Stimulated activated CD8-positive, alpha-beta memory T cell treated with anti-CD3 and anti-CD28 coated beads, Interleukin-4, amount 100 ng/mL, for 24 hours (primary cell): ENCODE measurements at places on chromosomes 16 and 17.

DNA sequence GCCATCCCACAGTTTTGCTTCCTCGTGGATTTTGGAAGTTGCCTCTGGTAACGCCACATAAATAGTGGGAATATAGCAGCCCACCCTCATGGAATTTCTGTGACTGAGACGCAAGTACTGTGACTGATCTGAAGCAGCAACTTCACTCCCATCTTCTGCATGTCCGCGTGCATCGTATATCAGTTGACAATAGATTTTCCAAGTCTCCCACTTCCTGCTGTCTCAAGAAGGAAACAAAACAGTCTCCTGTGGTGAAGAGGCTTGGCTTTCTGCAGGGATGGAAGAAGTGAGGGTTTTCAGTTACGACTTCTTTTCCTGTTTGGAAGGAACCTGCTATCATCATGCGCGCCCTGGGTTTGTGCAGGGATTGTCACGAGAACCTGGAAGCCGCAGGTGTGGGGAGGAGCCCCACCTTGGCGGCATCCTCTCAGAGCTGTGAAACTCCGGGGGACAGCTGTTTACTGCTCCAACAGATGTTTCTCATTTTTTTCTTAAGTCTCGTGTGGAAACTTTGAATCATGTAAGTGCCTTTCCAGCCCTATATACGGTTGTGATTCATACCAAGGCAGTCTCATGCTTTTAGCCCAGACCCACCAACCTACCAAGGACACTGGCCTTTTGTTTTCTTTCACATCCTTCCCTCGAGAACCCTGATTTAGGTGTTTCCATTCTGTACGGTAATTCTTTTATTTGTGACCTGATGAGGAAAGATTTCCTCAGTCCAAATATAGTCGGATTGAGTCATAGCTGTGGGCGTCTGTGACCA is 57.5 kb downstream of the WIPI1 start:
- DNase-seq: no peak

GRCh38 chr17:43905400-43905984 is 1.8 kb downstream of the MPP2 start:
- DNase-seq: no peak

- no peak for DNase-seq
These were observed 56.5 kb upstream of the XYLT1 start for GRCh38 chr16:17526956-17527937.

- DNase-seq: no peak
These were observed 19.5 kb upstream of the CA10 start for GRCh38 chr17:52178012-52178411.

DNA sequence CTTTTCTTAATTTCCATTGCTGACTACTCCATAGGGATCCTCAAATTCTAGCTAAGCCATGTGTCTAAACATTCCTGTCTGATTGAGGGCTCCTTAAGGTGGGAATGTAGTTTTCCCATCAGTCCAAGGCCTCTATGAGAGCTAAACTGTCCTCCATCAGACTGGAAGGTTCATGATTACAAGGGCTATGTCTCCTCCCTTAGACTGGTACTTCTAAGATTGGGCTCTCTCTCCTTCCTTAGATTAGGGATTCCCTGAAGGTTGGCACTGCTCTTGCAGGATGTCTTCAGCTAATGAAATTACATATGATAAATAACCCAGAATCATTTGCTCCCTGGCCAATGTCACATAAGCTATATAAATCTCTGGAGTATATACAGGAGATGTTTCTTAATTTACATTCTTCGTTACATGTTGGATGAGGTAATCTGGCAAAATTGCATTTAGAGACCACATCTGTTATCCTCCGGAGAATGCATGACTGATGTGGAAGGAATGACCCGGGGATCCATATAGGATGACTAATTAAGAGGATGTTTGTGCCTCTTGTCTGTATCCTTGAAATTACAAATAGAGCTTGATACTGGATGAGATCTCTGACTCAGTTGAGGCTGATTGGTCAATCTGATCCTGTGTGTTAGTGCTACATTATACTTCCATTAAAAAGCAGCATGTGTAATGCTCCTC is 14.2 kb downstream of the B4GALNT2 start:
- no peak for DNase-seq

- DNase-seq: no peak
These were observed 1.1 kb downstream of the CCP110 start for GRCh38 chr16:19524616-19525384.

DNA sequence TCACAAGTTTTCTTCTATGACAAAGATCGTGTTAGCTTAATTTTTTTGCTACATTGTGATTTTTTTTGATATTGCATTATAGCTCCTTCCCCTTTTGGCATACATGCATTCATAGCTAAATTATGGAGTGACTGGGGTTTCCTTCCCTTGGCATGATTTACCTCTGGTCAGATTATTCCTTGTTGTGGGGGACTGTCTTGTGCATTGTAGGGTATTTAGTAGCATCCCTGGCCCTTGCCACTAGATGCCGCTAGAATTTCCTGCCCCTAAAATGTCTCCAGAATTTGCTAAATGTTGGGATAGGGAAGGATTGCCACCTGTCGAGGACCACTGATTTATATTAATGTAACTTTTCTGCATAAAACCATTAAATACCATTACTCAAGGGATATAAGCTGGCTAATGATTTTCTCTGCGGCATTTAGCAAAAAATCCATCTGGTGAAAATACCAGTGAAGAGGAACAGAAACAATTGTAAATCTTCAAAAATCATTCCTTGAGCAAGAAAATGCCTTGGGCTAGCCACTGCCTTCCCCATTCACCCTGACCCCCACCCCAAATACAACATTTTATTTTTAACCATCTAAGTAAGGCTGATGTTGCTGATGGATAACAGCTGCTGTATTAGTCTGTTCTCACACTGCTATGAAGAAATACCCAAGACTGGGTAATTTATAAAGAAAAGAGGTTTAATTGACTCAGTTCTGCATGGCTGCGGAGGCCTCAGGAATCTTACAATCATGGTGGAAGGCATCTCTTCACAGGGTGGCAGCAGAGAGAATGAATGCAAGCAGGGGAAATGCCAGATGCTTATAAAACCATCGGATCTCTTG is 195.2 kb downstream of the MAP2K6 start:
- DNase-seq: no peak

DNA sequence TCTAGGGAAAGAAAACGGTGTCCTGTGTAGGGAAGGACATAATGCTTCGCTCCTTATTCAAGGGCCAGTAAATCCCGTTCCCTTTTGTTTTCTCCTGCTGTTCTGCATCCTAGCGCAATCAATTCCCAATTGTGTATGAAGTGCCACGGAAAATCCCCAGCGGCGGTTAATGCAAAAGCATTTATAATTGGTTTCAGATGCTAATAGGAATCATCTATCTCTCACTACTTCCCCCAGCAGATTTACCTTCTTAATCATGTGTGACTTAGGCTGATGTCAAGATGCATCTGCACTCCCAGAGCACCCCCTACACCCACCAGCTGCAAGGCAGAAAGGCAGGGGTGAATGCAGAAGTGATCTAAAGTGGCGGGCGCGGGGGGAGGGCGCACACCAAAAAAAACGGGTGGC is 32.7 kb upstream of the SSTR2 start:
- no peak for DNase-seq

- DNase-seq: no peak
These were observed 35.5 kb upstream of the METTL16 start for GRCh38 chr17:2547176-2547575.

DNA sequence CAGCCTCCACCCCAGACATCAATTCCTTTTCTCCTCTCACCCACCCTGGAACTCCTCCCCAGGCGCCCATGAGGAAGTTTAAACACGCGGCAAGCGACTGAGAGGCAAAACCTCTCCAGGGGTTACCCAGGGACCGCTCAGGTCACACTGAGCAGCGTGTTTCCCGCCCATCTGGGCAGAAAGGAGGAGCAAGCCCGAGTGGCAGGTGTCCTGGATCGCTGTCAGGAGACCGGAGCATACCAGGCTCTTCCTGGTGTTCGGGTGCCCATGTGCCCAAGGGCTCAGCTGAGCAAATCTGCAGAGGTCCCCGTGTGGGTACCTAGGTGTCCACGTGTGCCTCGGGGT is 491 bp downstream of the SLC25A19 start:
- DNase-seq: peak; percentile 35

DNA sequence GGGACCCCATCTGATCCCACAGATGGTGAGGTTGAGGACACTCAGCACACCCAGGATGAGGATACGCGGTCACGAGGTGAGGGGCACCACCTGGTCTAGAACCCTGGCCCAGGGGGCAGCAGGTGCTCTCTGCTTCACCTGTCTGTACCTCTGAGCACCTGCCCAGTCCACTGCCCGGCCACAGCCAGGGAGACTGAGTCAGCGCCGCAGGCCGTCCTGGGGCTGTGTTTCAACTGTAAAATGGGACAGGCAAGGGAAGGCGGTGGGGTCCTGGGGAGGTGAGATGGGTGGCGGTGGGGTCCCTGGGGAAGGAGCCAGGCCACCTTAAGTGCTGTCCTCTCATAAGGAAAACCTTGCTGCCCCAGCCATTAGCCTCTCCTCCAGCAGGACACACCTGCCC is 60.4 kb downstream of the ENGASE start:
- no peak for DNase-seq

DNA sequence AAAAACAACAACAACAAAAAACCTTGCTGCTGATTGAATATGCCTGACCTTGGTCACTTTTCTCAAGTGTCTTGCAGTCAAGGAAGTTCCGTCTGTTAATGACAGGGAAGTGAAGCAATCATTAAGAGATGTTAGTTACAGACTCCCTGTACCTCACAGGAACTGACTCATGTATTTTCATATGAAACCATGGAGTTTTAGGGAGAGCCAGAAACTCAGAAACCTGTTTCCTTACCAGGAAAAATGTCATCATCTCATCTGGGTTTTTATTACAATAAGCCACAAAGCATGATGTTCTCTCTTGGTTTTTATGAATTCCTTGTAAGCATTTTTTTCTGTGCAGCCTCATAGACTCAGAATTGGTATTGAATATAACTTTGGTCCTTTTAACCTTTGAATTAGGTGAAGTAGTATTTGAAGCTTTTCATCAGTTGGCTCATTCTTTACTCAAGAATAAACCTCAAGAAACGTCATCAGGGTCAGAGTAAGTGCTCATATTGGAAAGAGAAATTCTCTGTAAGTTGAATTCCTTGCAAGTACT is 10.3 kb downstream of the LYRM1 start:
- no peak for DNase-seq

DNA sequence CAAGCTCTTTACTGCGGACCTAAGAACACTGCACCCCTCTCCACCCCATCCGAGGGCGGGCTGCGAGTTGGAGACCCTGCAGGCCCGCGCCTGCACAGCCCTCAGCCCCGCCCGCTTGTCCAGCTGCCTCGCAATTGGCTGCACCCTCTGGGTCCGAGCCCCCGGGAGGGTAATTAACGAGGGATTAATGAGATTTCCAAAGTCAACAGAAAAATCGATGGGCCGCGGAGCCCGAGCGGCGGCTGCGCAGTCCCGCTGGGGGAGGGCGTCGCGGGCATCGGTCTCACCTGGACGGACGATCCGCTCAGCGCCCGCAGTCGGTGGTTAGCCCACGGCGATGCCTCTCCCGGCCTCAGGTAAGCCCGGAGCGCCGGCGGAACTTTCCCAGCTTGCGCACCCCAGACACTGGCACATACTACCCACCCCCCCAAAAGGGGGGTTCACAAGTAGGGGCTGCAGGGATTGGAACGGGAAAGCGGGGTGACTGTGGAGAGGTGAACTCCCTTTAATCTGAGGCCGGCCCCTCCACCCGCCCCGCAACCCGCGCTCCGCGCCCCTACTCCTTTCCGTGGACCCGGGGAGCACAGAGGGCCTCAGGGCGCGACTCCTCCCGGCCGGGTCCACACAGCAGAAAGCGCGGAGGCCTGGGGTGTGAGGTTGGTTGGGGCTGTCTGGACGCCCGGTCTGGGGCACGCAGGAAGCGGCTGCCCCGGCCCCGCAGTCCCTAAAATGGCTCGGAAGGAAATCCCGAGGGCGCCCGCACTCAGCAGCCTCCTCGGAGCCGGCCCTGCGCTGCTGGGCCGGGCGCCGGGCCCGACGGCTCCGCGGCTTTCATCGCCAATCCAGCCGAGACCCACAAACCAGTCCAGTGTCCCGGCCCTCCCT is at the start of gene OTOP3:
Gene OTOP3 (plus strand): TSS at position 314 of the 885 bp plus-strand sequence. CDS start 24 bp downstream, at position 338.
- DNase-seq: no peak

DNA sequence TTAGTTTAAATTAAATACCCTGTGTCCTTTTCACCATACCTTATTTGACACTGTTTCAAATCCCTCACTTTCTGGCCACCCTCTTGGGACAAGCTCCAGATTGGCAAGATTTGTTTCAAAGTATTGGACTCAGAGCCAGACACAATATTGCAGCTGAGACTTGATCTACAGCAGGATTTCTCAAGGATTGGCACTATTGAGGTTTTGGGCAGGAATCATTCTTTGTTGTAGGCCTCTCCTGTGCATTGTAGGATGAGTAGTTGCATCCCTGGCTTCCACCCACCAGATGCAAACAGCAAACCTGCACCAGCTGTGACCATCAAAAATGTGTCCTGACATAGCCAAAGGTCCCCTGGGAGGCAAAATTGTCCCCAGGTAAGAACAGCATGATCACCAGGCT is 181.2 kb downstream of the CHD9NB start:
- no peak for DNase-seq
